Activated CD4-positive, alpha-beta memory T cell treated with anti-CD3 and anti-CD28 coated beads, Interleukin-2, amount 10 ng/mL, durations not matched to agents 7 days and 5 days (primary cell): ENCODE measurements at places on chromosomes 2 and 18. TPM values are rescaled to one million over a fixed set of nuclear protein-coding genes. Genes with fewer than 3 reads are reported as not detected.

The RETREG2 gene
- 107 TPM for total RNA-seq

DNA sequence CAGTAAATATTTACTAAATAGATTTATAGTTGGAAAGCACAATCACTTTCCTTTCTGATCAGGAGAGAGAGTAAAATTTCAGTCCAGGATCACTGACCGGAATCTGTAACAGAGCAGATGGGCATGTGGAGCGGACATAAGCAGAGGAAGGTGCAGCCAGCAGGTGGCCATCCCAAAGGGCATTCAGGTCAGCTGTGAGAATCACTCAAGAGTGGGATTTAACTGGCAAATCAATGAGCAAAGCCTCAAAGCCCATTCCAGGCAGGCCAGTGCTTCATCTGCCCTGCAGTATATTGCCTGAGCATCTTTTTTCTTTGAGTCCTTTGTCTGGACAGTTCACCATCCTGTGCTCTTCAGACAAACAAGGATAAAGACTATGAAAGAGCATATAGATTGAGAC lies 166.4 kb upstream of the SLC14A2 start:
- no peak for DNase-seq

The USP40 gene
- 17.1 TPM for total RNA-seq

The ELOA2 gene
- total RNA-seq = not detected

The LCT gene
- 0.08 TPM for total RNA-seq

The NT5C1B gene
- total RNA-seq = not detected

GRCh38 chr2:119246884-119247843 lies 23.5 kb downstream of the STEAP3 start:
- no peak for DNase-seq

DNA sequence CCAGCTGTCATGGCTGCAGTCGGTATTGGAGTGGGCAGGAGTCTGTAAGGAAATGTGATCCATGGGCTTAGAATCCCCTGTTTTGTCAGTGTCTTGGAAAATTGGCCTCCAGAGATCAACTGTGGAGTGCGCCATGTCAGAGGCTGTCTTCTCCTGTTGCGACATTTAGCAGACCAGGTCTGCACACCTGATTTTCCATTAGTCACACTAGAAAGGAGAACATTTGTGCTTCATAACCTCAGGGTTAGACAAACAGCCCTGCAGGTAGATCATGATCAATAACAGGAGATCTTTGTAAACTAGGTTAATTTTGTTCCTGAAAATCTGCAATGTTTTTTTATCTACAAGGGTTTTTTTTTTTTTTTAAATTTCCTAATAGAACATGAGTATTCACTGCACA lies 28.0 kb downstream of the LDLRAD4 start:
- no peak for DNase-seq

GRCh38 chr2:204586444-204587180 lies 41.3 kb downstream of the PARD3B start:
- DNase-seq = no peak

GRCh38 chr2:200161458-200161857 lies 145.0 kb upstream of the SPATS2L start:
- DNase-seq = no peak

DNA sequence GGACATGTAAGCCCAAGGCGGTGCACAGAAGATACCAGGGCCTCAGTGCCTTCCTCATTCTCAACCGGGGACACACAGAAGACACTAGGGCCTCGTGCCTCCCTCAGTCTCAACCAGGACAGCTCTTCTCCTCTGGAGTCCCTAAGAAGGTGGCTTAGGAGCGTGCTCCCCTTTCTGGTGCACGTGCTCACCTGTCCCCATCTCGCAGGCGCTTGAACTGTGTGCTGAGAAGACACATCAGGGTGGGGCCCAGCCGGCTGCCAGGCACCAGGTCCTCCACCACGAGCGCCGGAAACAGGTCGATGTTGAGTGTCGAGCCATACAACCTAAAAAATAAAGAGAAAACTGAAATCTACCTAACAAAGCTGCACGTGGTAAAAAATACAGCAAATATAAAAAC lies 99.9 kb downstream of the PXDN start:
- DNase-seq = no peak

The KYNU gene
- not detected for total RNA-seq

The CHRNG gene
- total RNA-seq = not detected

DNA sequence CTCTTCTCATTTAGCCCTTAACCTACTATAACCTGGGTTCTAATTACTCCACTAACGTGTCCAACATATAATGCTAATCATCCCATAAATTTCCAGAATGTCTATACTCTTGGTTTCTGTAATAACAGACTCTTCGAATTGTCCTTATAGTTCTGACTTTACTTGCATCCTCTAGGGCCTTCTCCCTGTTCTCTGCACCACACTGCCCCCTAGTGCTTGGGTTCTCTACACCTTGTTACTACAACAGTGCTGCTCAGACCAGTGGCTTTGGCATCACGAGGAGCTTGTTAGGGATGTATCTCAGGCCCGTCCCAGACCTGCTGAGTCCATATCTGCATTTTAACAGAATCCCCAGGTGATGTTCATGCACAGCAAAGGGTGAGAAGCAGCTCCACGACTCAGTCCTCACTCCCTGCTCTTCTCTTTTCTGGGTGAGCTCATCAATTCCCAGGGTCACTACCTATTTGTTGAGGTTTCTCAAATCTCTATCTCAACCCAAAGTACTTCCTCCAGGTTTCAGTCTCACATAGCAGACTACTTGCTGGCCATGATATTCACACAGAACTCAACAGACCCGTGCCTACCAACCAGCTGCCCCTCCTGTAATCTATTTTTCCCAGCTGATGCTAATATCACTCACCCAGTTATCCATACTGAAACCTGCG lies 14.5 kb upstream of the DDX1 start:
- peak; percentile 89 for DNase-seq

The RIT2 gene
- total RNA-seq = not detected

DNA sequence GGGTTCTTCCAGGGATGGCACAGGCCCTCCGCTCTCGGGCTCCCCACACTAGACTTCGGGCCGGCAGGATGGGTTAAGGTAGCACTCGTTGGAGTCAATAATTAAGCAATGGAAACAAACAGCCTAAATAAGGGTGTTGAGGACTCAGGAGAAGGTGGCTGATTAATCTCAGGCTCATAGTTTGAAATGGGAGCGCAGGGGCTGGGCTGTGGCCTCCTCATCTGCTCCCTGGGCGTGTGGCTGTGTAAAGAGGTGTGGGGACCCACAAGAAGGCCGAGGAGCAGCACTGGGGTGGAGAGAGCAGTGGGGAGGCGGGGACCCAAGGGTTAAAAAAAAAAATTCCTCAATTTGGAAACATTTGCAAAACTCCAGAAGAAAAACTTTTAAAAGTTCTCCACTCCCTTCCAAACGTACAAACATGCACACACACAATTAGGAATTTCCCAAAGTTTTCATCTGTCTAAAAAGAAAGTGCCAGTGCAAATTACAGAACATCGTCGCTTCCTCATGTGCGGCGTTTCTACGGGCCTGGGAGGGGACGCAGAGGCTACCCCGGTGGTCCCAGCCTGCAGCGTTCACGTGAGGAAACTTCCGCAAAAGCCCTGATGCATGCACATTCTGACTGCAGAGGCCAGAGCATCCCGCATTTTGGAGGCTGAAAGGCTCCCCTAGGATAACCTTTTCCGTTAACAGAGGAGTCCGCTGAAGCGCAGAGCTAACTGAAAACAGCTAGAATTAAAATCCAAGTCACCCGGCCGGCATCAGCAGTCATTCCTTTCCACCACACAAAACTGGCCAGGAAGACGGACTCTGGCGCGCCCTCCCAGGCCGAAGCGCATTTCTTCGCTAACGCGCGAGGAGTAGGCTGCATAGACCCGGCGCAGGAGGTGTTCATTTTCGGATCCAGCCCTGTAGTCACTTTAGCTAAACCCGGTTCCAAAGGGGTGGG lies 1.0 kb upstream of the TUBB6 start:
- no peak for DNase-seq

- DNase-seq = peak; percentile 48
These were observed 11.4 kb downstream of the ID2 start for GRCh38 chr2:8693157-8693821.

The MRPL19 gene
- total RNA-seq = 41.6 TPM

DNA sequence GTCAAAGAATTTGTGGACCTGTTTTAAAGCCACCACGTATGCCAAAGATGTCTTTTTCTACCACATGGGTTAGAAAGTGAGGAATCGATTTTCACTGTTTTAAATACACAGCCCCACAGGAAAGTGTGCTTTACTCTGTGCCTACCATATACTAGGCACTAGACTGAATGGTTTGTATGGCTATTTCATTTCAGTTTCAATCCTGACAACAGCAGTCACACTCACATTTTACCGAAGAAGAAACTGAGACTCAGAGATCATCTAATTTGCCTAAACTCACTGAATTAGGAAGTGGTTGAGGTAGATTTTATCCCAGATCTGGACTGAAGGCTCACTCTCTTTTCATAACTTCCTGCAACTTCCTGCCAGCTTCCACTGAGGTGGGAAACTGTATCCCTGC lies 176.4 kb downstream of the ALK start:
- DNase-seq = no peak

- no peak for DNase-seq
These were observed 281.4 kb downstream of the CCDC178 start for GRCh38 chr18:33159151-33159550.

The FSHR gene
- total RNA-seq = not detected

GRCh38 chr2:39522518-39522877 lies 85.4 kb upstream of the MAP4K3 start:
- no peak for DNase-seq

- DNase-seq = no peak
These were observed 633 bp downstream of the KIAA1328 start for GRCh38 chr18:36829362-36830157.

The MC4R gene
- not detected for total RNA-seq

DNA sequence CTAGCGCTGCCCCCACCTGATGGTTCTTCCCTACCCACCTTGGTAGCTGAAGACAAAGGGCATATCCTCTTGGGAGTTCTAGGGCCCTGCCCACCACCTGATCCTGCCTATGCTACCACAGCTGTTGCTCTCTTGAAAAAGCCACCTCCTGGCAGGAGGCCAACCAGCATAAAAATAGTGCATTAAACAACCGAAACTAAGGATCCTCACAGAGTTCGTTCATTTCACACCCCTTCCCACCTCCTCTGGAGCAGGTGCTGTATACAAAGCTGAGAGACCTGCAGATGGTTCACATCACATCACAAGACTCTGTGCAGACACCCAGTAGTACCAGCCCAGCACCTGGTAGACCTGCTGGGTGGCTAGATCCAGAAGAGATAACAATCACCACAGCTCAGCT lies 1348.0 kb upstream of the TMEFF2 start:
- DNase-seq = no peak

The SELENOI gene
- total RNA-seq = 22.9 TPM

DNA sequence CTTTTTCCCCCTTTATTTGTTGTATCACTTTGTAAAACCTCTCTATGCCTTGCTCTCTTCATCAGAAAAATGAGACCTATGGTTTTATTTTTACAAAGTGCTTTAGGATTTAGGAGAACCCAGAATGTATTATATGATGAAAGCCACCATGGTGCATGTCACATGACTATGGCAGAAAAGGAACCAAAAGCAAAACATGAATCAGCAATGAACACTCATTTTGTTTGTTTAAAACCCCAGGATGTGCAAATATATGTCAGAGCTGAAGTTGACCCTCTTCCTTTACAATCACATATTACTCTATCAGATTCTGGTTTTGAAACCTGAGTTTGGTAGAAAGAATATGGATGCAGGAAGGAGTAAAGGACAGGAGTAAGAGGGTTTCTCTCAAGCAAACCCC lies 70.0 kb downstream of the FIGN start:
- no peak for DNase-seq

- no peak for DNase-seq
These were observed 66.0 kb upstream of the HAAO start for GRCh38 chr2:42858140-42859005.

The LIPG gene
- total RNA-seq = not detected
